H1 (cell line): ENCODE measurements at places on chromosomes 1 and 21. TPM values are rescaled to one million over a fixed set of nuclear protein-coding genes. Genes with fewer than 3 reads are reported as not detected.

The TRIM17 gene
- total RNA-seq, result 2.2 and 2.3 TPM in 2 replicates

DNA sequence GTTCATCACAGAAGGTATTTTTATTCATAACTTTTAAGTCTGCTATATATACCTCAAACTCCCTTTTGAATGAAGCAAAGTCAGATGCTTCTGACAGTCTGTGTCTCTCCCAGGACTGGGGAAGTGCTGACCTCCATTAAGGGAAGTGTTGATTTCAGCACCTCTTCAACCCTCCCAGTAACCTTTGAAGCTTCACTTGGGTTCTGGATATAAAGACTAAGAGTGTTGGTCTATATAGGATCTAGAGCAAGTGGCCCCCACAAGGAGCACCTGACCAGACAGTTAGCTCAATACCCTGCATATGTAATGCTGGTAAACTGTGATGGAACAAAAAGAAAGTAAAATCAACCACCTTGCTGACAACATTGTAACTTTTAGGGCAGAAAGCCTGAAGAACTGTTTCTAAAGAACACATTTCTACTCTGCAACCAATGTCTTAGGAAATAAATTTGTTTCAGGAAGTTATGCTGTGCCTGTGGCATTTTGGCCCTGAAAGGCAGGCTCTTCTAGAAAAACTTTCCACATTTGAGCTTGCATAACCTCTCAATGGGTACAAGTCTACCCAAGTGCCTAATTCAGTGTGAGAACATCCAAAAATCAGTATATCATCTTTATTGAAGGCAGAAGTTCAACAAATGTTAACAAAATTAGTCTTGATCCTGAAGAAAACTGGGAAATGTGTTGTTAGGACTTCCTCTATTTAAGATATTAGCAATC lies 865 bp upstream of the PTPN22 start:
- H3K4me1 ChIP-seq, result no peaks in the 10 kb centered on the region
- H3K4me3 ChIP-seq, result no peak overlapping the region
- H3K27ac ChIP-seq, result no peak overlapping the region
- no peaks in the 10 kb centered on the region for H3K27me3 ChIP-seq
- H3K36me3 ChIP-seq, result no peaks in the 10 kb centered on the region
- DNase-seq, result no peak

- no peaks in the 10 kb centered on the region for H3K27me3 ChIP-seq
- DNase-seq, result no peak
- no peaks in the 10 kb centered on the region for H3K4me1 ChIP-seq
- no peak overlapping the region for H3K27ac ChIP-seq
- H3K36me3 ChIP-seq, result no peaks in the 10 kb centered on the region
Observed at GRCh38 chr1:245322673-245323072, 167.9 kb downstream of the KIF26B start.

The LCE6A gene
- not detected in 2 replicates for total RNA-seq

The CLDN17 gene
- not detected in 2 replicates for total RNA-seq

DNA sequence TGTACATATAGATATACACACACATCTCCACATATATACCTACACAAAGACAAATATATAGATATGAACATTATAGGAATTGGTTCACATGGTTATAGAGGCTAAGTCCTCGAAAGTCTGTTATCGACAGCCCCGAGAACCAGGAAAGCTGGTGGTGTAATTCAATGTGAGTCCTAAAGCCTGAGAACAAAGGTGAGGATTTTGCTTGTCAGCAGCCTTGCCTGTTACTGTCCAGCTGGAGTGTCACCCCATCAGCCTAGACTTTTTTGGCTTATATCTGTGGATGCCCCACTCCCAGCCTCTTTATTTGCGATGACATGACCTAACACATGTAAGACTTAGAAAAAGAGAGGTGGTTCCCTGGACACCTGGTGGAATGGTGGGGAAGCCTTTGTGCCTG lies 97.0 kb downstream of the GIPC2 start:
- no peak overlapping the region for H3K27ac ChIP-seq
- no peaks in the 10 kb centered on the region for H3K4me1 ChIP-seq
- no peaks in the 10 kb centered on the region for H3K36me3 ChIP-seq
- H3K27me3 ChIP-seq, result no peaks in the 10 kb centered on the region
- DNase-seq, result no peak

GRCh38 chr1:69649383-69649990 lies 81.8 kb downstream of the LRRC7 start:
- no peak overlapping the region for H3K4me3 ChIP-seq
- no peaks in the 10 kb centered on the region for H3K4me1 ChIP-seq
- H3K27me3 ChIP-seq, result no peaks in the 10 kb centered on the region
- DNase-seq, result no peak
- H3K36me3 ChIP-seq, result no peaks in the 10 kb centered on the region

The AMY1C gene
- total RNA-seq, result not detected in 2 replicates

GRCh38 chr1:5599541-5599940 lies 392.7 kb downstream of the NPHP4 start:
- H3K36me3 ChIP-seq, result no peaks in the 10 kb centered on the region
- no peak overlapping the region for H3K4me3 ChIP-seq
- H3K27me3 ChIP-seq, result no peaks in the 10 kb centered on the region

- H3K4me1 ChIP-seq, result no peaks in the 10 kb centered on the region
- no peaks in the 10 kb centered on the region for H3K27me3 ChIP-seq
- no peak overlapping the region for H3K27ac ChIP-seq
- no peak for DNase-seq
- no peak overlapping the region for H3K4me3 ChIP-seq
- H3K36me3 ChIP-seq, result no peaks in the 10 kb centered on the region
Observed at GRCh38 chr1:48200166-48200900, 22.2 kb upstream of the SLC5A9 start.

DNA sequence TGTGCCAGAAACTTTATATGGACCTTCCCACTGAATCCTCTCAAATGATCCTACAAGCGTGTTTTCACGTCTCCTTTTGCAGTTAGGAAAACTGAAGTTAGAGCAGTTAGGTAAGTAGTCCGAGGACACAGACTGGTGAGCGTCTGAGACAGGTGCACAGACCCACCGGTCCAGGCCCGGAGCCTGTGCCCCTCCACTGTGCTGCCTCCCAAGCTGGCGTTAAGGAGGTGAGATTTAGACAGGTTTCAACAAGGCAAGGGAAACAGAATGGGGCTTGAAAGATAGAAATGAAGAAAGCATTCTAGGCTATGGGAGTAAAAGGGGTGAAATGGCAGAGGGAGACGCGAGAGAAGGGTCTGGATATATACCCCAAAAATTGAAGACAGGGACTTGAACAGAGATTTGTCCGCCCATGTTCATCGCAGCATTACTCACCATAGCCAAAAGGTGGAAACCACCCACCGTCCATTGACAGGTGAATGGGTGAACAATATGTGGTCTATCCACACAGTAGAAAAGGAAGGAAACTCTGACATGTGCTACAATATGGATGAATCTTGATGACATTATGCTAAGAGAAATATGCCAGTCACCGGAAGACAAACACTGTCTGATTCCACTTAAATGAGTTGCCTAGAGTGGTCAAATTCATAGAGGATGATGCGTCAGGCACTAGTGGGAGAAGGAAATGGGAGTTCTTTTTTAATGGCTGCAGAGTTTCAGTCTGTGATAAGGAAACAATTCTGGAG lies 15.7 kb upstream of the PKP1 start:
- H3K4me3 ChIP-seq, result no peak overlapping the region
- DNase-seq, result no peak
- no peaks in the 10 kb centered on the region for H3K36me3 ChIP-seq
- H3K27ac ChIP-seq, result no peak overlapping the region
- H3K4me1 ChIP-seq, result no peaks in the 10 kb centered on the region

DNA sequence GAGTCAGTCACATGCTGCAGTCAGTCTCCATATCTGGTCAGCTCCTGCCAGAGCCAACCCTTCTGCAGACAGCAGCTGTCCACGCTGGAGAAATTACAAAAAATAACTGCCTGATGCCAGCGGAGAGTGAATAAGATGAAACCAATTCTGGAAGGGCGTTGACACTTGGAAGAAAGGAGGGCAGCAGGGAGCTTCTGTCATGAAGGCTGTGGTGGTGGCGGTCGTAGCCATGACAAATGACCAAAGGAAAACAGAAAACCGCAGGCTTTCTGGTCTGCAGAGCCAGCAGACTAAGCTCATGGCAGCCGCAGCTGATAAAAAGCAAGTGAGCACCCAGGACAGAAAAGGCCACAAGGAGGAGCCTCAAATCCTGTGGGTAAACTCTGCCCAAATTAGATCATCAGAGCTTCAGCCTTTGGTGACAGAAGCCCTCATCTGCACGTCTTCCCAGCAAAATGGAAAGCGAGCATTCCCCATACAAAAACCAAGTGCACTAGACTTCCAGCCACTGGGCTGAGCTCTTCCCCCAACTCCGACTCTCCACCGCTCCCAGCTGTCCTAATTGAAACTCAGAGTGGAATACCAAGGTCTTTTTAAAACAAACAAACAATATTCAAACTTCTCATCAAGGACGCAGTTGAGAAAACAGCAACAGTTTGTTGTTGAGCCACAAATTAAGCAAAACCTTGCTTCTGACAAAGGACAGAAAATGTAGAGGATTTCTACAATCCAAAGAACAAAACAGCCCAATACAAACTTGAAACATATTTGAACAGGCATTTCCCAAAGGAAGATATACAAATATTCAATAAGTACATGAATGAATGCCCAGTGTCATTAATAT lies 28.7 kb downstream of the RSPH1 start:
- no peaks in the 10 kb centered on the region for H3K36me3 ChIP-seq
- DNase-seq, result no peak
- no peak overlapping the region for H3K4me3 ChIP-seq
- no peak overlapping the region for H3K27ac ChIP-seq
- no peaks in the 10 kb centered on the region for H3K27me3 ChIP-seq
- H3K4me1 ChIP-seq, result peaks cover 5% of the 10 kb centered on the region

The ANGPTL1 gene
- not detected in 2 replicates for total RNA-seq

DNA sequence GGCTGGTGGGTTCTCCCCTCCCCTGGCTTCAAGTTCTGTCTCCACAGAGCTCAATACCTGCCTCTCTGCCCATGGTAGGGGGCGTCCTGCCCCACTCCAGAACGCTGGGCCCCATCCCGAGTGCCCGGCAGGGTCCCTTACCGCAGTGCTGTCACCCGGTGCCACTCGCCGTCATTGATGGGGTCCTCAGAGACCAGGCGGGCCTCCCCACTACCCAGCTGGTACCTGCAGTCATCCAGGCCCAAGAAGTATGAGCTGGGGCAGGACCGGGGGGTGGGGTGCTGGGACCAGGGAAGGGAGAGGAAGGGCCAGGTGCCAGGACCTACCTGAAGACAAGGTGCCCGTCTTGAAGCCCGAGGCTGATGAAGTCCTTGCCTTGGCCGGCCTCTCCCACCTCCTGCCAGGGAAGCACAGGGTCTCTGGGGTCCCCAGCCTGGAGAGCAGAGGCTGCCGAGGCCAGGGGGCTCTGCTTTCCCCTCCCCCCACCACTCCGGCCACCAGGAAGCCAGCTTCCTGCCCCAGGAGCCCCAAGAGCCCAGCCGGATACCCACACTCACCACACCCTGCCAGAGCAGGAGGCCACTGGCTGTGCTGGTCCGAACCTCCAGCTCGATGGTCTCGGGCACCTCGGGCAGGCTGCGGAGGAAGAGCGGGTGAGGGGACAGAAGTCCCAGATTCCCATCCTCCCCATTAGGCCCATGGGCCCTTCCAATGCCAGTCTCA lies 12.1 kb downstream of the LDLRAD2 start:
- no peak for DNase-seq
- H3K36me3 ChIP-seq, result peaks cover 30% of the 10 kb centered on the region
- H3K27ac ChIP-seq, result no peak overlapping the region
- H3K4me3 ChIP-seq, result no peak overlapping the region
- no peaks in the 10 kb centered on the region for H3K4me1 ChIP-seq

The ORC1 gene
- total RNA-seq, result 49.0 and 49.7 TPM in 2 replicates
